Pericardium fibroblast (primary cell): ENCODE measurements at places on chromosomes 3 and 15. TPM values are rescaled to one million over a fixed set of nuclear protein-coding genes. Genes with fewer than 3 reads are reported as not detected.

C2CD4A gene
- total RNA-seq: 0.12 TPM in 1 of 2 replicates, not detected in the other

SLC6A11 gene
- not detected in 2 replicates for total RNA-seq

NPAP1 gene
- not detected in 2 replicates for total RNA-seq

RLBP1 gene
- not detected in 2 replicates for total RNA-seq

SLC22A14 gene
- total RNA-seq: not detected in 2 replicates

SERPINI2 gene
- total RNA-seq: not detected in 2 replicates

ACVR2B gene
- total RNA-seq: 0.77 and 1.1 TPM in 2 replicates

TWF2 gene
- 124 and 138 TPM in 2 replicates for total RNA-seq

ARPC4 gene
- 111 and 190 TPM in 2 replicates for total RNA-seq

GCNT3 gene
- not detected in 2 replicates for total RNA-seq

LTF gene
- total RNA-seq: not detected in 2 replicates

CA12 gene
- total RNA-seq: 4.3 and 26.5 TPM in 2 replicates

ARIH2 gene
- total RNA-seq: 48.7 and 60.4 TPM in 2 replicates

KLF15 gene
- total RNA-seq: 28.6 and 40.0 TPM in 2 replicates

SLC2A2 gene
- total RNA-seq: not detected in 2 replicates

TTLL13 gene
- total RNA-seq: 0.23 TPM in 1 of 2 replicates, not detected in the other
